ENCODE measurements at places on chromosomes 1 and 21. TPM values are rescaled to one million over a fixed set of nuclear protein-coding genes. Genes with fewer than 3 reads are reported as not detected.
A peak's percentile ranks its signal among the peaks of the same experiment; 100 is the strongest.

DNA sequence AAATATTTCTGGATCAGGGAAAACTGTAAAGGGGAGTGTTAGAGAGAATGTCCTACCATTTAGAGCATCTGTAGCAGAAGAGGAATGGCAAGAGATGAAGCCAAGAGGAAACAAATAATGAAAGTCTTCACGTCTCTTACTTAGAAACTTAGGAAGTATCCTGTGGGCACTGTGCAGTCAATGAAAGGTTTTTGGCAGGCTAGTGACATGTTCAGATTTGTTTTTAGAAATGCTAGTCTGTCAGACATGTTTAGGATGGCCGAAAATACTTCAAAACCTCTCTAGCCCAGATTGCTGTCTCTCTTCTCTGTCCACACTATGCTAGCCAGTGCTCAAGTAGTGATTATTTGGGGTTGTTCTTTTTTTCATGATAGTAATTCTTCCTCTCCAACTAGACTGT is 48.6 kb upstream of the RGL1 start:
- H3K27ac ChIP-seq = no peak overlapping the region
- no peaks in the 10 kb centered on the region for H3K27me3 ChIP-seq
- peaks cover 18% of the 10 kb centered on the region for H3K4me1 ChIP-seq
- no peak overlapping the region for H3K4me3 ChIP-seq
- DNase-seq = no peak

DNA sequence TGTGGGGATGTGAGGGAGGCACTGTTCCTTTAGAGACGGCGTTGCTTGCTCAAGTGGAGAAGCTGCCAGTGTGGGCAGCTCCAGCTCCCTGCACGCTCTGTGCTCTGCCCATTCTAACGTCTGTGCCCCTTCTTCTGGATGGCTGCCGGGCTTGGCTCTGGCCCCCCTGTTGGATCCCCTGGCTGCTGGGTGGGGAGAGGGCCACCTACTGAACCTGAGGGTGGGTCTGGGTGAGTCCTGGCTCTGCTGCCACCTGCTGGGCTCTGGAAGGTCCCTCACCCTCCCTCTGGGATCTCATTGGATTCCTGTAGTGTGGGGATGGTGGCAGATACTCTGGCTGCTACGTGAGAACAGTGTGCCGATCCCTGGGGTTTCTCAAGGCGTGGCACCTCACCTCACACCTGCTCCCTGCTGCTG is 5.0 kb downstream of the PFKL start:
- DNase-seq = peak; percentile 53
- H3K27me3 ChIP-seq = no peaks in the 10 kb centered on the region
- peaks cover 20% of the 10 kb centered on the region for H3K4me1 ChIP-seq
- H3K36me3 ChIP-seq = peaks cover 11% of the 10 kb centered on the region

The PAPPA2 gene
- total RNA-seq = not detected

DNA sequence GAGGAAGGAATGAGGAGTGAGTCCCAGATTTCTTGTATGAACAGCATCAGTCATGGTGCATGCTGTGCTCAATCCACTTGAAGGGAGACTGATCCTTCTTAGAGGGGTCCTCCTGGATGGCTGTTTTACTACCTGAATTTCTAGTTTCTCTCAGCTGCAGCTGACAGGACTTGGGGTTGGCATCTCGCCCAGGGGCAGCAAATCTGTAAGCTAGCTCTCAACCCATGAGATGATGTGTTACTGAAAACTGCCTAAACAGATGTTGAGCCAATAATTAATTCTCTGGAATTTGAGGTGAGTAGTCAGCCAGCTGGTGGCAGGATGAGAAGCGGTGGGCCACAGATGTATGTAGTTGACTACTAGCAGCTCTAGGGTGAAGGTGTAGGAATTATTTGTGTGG is 19.6 kb downstream of the BACH1 start:
- peaks cover 19% of the 10 kb centered on the region for H3K4me1 ChIP-seq
- H3K36me3 ChIP-seq = peaks cover 3% of the 10 kb centered on the region
- no peak overlapping the region for H3K4me3 ChIP-seq
- H3K27me3 ChIP-seq = no peaks in the 10 kb centered on the region

- no peaks in the 10 kb centered on the region for H3K4me1 ChIP-seq
- DNase-seq = no peak
- peaks cover 44% of the 10 kb centered on the region for H3K36me3 ChIP-seq
- no peak overlapping the region for H3K4me3 ChIP-seq
- H3K27ac ChIP-seq = no peak overlapping the region
- H3K27me3 ChIP-seq = no peaks in the 10 kb centered on the region
Measured at GRCh38 chr1:19346026-19346425, 33.9 kb downstream of the SLC66A1 start.

GRCh38 chr1:166978821-166979220 is 3.5 kb upstream of the ILDR2 start:
- no peak for DNase-seq
- peaks cover 5% of the 10 kb centered on the region for H3K4me1 ChIP-seq
- peaks cover 21% of the 10 kb centered on the region for H3K27me3 ChIP-seq
- no peak overlapping the region for H3K27ac ChIP-seq
